ENCODE measurements at places on chromosomes 3 and 15.
A peak's percentile ranks its signal among the peaks of the same experiment; 100 is the strongest.

GRCh38 chr3:5292512-5292911 lies 105.0 kb downstream of the EDEM1 start:
- no peak overlapping the region for H3K27ac ChIP-seq
- peaks cover 3% of the 10 kb centered on the region for H3K27me3 ChIP-seq
- DNase-seq, result no peak
- no peaks in the 10 kb centered on the region for H3K36me3 ChIP-seq
- H3K4me1 ChIP-seq, result no peaks in the 10 kb centered on the region

DNA sequence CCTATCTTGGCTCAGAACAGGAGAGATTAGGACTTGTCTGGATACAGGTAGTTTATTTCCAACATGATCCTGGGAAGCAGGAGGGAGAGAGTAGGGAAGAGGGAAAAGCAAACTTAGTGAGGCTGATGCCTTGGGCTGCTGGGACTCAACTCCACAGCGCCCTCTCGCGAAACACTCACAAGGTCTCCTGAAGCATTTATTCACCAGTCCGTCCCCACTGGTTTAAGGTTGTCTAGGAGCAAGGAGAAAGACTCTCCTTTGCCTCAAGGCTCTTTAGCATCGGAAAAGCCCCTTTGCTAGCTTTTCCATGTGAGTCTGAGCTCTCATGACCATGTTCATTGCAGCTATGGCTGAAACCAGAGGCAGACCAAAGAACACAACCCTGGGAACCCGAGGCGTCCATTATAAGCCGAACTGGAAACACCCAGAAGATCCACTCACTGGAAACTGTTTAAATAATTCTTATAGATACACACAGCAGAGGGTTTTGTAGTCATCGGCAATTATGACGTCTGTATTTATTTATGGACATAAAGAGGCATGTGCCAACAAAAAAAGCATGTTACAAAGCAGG lies 244.5 kb downstream of the CD47 start:
- H3K4me1 ChIP-seq, result no peaks in the 10 kb centered on the region
- no peak overlapping the region for H3K27ac ChIP-seq
- peaks cover 5% of the 10 kb centered on the region for H3K27me3 ChIP-seq
- DNase-seq, result no peak
- no peaks in the 10 kb centered on the region for H3K36me3 ChIP-seq

DNA sequence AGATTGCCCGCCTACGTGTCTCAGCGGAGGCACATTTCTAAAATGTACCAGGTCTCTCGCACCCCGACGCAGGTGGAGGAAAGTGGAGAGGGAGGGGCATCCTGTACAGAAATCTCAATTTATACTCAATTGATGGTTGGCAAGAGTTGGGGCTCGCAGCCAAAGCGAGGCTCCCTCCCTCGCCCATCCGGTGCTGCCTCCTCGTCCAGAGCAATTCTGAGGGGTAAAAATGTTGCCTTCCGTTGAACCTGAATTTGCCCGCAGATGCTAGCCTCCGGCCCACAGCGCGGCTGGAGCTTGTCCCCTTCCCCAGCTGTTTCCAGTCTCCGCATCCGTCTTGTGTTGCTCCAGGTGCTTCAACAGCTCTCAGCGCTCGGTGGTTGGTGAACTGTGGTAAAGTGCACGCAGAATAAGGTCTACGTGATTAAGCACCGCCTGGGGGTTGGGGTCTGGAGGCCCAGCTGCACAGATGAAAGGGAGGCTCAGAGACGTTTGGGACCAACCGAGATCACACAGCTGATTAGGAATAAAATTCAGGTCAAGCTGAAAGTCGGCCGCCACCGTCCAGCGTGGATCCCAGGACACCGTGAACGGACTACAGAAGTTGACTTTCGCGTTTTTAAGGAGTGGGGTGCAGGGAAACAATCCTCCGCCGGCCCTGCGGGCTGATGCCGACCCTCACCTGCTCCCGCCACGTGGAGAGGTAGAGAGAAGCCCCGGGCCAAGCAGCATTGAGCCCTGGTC lies 846 bp upstream of the POLG start:
- H3K4me1 ChIP-seq, result peaks cover 55% of the 10 kb centered on the region
- peak overlapping the region; percentile 80 for H3K4me3 ChIP-seq
- peak overlapping the region; percentile 91 for H3K27ac ChIP-seq
- peaks cover 5% of the 10 kb centered on the region for H3K27me3 ChIP-seq
- peaks cover 22% of the 10 kb centered on the region for H3K36me3 ChIP-seq

GRCh38 chr3:115691964-115692363 lies 68.7 kb downstream of the GAP43 start:
- no peaks in the 10 kb centered on the region for H3K4me1 ChIP-seq
- no peak overlapping the region for H3K4me3 ChIP-seq
- DNase-seq, result no peak
- no peaks in the 10 kb centered on the region for H3K36me3 ChIP-seq
- no peak overlapping the region for H3K27ac ChIP-seq
- peaks cover 2% of the 10 kb centered on the region for H3K27me3 ChIP-seq

GRCh38 chr15:29887721-29888120 lies 65.5 kb upstream of the TJP1 start:
- peaks cover 11% of the 10 kb centered on the region for H3K27me3 ChIP-seq
- no peaks in the 10 kb centered on the region for H3K4me1 ChIP-seq
- no peak for DNase-seq
- H3K4me3 ChIP-seq, result no peak overlapping the region
- H3K27ac ChIP-seq, result no peak overlapping the region
- no peaks in the 10 kb centered on the region for H3K36me3 ChIP-seq

DNA sequence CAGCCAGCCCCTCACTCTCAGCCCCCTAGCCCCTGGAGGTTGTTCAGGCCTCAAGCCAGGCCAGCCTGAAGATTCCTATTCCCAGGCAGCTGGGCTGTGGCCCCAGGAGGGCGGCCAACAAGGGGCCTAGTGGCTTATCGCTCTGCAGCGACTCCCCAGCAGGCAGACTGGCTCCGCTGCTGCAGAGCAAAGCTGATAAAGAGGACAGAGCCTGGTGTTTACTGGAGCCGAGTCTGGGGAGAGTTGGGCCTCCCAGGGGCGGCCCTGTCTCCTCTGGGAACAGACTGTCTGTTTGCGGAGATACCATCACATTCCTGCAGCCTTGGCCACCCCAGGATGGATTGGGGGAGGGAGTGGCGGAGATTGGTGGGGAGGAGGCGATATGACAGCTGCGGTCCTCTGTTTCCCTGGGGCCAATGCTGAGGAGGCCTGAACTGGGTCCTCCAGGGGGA lies 22.4 kb upstream of the SMAD6 start:
- no peak for DNase-seq
- peaks cover 9% of the 10 kb centered on the region for H3K4me1 ChIP-seq
- peaks cover 3% of the 10 kb centered on the region for H3K27me3 ChIP-seq
- no peak overlapping the region for H3K27ac ChIP-seq
- H3K4me3 ChIP-seq, result no peak overlapping the region
- H3K36me3 ChIP-seq, result peaks cover 4% of the 10 kb centered on the region
